ENCODE measurements at places on chromosomes 5 and 9.

DNA sequence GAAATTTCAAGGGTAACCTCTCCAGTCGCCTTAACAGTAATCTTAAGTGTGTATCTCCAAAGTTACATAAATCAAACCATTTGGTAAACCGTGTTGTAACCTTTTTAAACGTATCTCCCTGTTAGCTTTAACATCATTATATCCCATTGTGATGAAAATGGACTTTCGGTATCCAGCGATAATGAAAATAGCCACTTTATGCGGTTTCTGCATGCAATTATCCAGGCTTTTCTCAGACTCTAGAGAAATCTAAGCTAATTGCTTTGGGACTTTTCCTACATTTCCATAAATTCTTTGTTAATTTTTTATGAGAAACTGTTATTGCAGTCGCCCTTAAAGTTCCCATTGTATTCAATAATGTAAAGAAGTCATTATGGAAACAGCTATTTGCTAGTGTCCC, 170.7 kb downstream of the ZNF608 start:
- no peak for DNase-seq

DNA sequence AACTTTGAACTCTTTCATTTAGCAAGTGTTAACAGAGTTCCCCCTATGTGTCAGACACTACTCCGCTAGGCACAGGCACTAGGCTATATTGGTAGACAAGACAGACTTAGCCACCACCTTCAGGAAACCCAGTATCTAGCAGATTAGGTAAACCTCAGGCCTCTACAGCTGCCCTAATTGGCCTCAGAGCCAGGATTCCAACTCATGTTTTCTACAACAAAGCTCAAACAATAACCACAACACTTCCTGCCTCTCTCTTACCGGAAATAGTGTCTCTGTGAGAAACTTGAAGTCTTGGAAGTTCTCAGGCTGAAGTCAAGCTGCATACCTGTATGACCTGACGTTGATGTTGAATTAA, 116.6 kb upstream of the SLC44A1 start:
- peak; percentile 49 for DNase-seq

- peak; percentile 3 for DNase-seq
These were observed 101.0 kb downstream of the TMEM232 start for GRCh38 chr5:110625376-110625999.

- DNase-seq: no peak
These were observed 818 bp upstream of the FREM1 start for GRCh38 chr9:14911046-14911445.
